Activated CD4-positive, CD25-positive, alpha-beta regulatory T cell (primary cell): ENCODE measurements at places on chromosomes 7 and 10.

DNA sequence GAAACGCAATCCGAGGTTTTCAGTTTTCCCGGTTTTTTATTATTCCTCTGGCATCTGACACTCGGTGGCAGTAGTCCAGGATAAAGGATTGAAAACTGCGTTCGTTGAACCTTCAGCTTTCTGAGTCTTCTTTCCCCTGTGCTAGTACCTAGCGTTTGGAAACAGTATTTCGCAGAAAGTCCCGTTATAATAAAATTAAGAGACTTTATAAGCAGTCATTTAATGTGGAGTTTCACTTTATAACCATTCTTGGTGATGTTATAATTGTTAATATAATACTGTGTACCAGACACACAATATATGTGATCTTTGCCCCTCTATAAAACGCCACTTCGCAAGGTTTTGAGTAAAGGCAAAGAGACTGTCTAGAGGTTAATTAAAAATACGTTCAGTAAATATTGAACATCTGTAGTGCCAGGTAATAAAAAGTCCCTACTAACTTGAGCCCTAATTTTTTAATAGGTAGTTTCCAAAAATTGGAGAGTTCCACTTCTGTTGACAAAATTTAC lies 874 bp downstream of the CISD1 start:
- DNase-seq, result no peak

GRCh38 chr7:30255064-30255769 lies 29.2 kb upstream of the ZNRF2 start:
- DNase-seq, result no peak

DNA sequence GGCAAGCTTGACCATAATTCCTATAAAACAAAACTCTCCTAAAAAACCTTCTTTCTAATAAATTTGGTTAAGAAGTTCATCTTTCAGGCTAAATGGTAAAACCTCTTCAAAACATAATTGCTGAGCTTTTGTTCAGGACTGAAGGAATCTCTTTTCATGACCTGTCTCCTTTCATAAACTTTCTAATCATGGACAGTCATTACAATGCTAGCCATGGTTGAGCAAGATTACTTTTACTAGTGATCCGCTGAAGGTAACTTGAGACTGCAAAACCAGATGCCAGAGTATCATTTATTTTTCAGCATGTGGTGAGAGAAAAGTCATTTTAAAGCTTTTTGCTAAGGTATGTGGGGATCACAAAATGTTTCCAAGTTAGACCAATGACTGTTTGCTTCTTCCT lies 186.4 kb upstream of the RHOBTB1 start:
- DNase-seq, result no peak

GRCh38 chr10:110326351-110327032 lies 21.8 kb upstream of the SMNDC1 start:
- DNase-seq, result no peak

GRCh38 chr7:26147030-26147429 lies 5.0 kb upstream of the NFE2L3 start:
- no peak for DNase-seq

GRCh38 chr10:113292086-113292485 lies 260.8 kb upstream of the HABP2 start:
- no peak for DNase-seq

- DNase-seq, result no peak
These were observed 10.3 kb downstream of the TOMM7 start for GRCh38 chr7:22812353-22812752.

- no peak for DNase-seq
These were observed 62.6 kb downstream of the CACNB2 start for GRCh38 chr10:18202680-18203460.

GRCh38 chr7:151833691-151834090 lies 43.2 kb downstream of the PRKAG2 start:
- DNase-seq, result no peak

DNA sequence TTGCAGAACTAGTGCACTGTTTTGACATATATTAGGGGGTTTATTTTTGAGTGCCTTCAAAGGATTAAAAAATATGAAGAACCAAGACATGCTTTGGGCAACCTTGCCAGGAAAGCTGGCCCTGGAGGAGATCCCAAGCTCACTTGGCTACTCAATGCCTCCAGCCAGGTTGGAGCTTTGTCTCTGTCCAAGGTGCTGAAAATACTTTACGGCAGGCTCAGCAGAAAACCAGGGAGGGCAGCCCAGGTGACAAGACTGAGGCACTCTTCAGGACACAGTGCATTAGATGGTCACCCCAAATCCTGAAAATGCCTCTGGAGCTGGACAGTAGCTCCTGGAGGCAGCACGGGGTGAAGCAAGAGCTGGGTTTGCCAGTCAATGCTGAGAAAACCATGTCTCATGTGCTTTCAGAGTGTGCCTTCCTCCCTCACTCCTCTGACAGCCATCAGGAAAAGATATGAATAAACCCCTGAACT lies 5.8 kb upstream of the KCNH2 start:
- DNase-seq, result no peak

- no peak for DNase-seq
These were observed 55.5 kb upstream of the CCNJ start for GRCh38 chr10:95987685-95988426.

- no peak for DNase-seq
These were observed 93.6 kb downstream of the HIBADH start for GRCh38 chr7:27569106-27569505.

GRCh38 chr10:132272231-132272971 lies 35.3 kb downstream of the STK32C start:
- DNase-seq, result no peak

DNA sequence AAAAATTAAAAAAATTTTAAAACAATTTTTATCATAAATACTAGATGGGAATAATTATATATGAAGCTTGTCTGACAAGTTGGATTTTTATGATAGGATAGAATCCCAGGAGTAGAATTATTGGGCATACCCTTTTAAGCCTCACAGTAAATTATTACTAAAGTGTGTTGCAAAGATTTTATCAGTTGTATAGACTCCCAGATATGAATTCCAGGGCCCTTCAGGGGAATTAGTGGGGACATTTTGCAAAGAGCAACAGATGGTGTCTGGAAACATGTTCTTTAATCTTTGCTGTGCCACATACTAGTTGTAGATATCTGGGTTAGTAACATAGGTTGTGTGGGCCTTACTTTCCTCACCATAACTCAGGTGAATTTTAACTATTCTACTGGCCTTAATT lies 28.7 kb downstream of the ZEB1 start:
- no peak for DNase-seq

GRCh38 chr7:121860953-121861352 lies 12.0 kb upstream of the PTPRZ1 start:
- DNase-seq, result no peak

GRCh38 chr10:23433701-23434100 lies 5.2 kb upstream of the OTUD1 start:
- DNase-seq, result no peak

GRCh38 chr7:46767071-46767470 lies 814.8 kb downstream of the TNS3 start:
- DNase-seq, result no peak

DNA sequence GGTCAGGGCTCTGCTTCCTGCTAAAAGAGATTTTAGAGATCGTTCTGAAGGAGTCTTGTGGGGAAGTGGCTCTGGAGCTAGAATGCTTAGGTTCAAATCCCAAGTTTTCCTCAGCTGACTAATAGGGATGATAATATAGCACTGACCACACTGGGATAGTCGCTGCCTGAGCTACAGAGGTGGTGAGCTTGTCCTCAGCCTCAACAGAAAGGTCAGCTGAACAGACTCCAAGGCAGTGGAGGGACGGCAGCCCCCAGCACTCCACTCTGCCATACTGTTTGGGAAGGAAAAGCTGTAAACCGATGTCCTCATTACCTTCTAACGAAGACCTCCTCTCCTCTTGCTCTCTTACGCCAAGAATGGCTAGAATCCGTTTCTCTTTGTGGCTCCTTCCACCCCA lies 36.2 kb downstream of the KAT6B start:
- DNase-seq, result no peak

- no peak for DNase-seq
These were observed 680.9 kb upstream of the LRRTM3 start for GRCh38 chr10:66244953-66245352.

GRCh38 chr7:20791538-20792434 lies 5.1 kb upstream of the SP8 start:
- no peak for DNase-seq

GRCh38 chr10:29578457-29578856 lies 56.3 kb downstream of the SVIL start:
- DNase-seq, result no peak

DNA sequence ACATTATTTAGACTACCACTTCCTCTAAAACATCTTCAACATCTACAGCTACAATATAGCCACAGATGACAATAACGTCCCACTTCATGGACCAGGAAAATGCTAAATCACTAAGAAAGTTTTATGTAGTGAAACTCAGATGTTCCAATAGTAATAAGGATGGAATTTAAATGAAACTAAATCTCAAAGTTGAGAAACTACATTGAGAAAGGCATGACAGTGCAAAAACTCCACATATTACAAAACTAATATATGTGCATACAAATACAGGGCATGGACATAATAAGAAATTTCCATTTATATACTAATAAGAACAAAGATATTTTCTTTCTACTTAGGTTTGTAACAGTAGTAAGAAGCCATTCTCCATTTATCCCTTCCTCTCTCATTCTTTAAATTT lies 31.1 kb downstream of the POT1 start:
- no peak for DNase-seq

GRCh38 chr10:15570738-15571339 lies 148.9 kb downstream of the ITGA8 start:
- no peak for DNase-seq

- DNase-seq, result no peak
These were observed 152.6 kb downstream of the PTPN20 start for GRCh38 chr10:47063858-47064257.

- no peak for DNase-seq
These were observed 5.7 kb upstream of the PPP2R2D start for GRCh38 chr10:131895116-131895515.

- no peak for DNase-seq
These were observed 103.3 kb downstream of the GRB10 start for GRCh38 chr7:50679218-50680007.

- no peak for DNase-seq
These were observed 467.1 kb downstream of the SDK1 start for GRCh38 chr7:3767917-3768777.

DNA sequence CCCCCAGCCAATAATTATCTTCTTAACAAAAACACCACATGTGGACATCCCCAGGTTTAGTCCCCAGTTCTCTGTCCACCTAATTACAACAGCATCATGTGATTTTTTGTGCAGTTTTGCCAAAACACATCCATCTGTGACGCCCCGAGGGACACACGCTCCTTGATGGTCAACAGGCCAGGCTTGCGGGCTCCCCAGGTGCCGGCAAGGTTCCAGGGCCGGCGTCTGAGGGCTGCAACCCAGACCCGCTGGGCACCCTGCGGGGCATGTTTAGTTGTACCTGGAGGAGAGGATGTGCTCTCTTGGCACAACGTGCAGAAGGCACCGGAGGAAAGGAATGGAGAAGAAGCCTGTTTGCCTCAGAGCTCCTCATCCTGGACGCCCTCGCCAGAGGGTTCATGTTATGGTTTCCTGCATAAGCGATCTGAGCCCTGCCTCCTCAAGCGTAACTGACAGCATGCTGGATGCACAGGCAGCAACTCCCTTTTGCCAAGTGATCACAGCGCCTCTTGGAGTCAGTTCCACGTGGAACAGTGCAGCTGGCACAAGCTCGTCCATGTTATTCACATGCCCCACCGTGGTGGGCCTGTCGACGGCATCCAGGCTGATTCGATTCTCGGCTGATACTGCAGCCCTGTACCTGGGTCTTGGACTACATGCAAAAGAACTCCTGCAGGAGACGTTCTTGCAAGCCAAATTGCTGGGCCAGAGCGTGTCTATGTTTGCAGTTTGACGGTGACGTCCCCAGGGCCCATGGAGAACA lies 41.6 kb downstream of the JAKMIP3 start:
- no peak for DNase-seq

- no peak for DNase-seq
These were observed 90.1 kb upstream of the PIK3CG start for GRCh38 chr7:106774768-106775551.

DNA sequence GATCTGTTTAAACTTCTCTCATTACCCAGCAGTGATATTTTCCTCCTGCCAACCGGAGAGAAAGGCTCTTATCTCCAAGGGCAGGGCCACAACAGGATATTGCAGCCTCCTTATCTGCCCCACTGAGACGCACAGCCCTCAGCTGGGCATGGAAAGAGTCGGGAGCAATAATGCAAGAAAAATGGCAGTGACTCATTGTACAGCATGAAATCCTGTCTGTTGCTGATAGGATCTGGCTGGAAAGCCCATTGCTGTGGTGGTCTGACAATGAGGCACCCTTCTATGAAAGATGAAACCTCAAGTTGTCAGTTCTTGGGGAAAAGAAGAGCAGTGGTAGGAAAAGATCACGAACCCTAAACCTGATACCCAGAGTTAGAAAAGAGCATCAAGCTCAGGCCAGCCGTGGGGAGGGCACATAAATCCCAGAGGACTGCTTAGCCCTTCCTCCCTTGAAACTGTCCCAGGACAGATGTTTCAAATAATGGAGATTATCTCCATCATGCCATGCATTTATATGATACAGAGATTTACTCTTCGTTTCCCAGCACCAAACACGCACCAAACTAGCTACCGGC lies 47.0 kb upstream of the FIGNL1 start:
- no peak for DNase-seq

DNA sequence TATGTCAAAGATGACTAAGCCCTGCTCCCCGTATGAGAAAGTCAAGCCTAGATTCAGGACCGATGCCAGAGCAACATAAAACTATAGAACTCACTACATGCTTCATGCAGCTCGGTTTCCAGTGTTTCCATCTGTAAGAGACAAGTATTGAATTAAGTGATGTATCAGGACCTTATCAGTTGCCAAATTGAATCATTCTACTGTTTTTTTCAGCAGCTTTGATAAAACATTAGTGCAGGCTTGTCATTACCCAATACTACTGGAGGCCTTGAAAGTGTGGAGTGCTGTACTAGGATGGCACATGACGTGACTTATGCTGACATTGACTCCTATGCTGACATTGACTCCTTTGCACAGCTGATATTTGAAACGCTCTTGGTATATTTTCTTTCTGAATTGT lies 10.8 kb upstream of the NRP1 start:
- DNase-seq, result no peak
